ENCODE measurements at places on chromosomes 12 and 14.

- no peak for DNase-seq
Measured at GRCh38 chr12:127295630-127296029, 971.3 kb upstream of the TMEM132C start.

DNA sequence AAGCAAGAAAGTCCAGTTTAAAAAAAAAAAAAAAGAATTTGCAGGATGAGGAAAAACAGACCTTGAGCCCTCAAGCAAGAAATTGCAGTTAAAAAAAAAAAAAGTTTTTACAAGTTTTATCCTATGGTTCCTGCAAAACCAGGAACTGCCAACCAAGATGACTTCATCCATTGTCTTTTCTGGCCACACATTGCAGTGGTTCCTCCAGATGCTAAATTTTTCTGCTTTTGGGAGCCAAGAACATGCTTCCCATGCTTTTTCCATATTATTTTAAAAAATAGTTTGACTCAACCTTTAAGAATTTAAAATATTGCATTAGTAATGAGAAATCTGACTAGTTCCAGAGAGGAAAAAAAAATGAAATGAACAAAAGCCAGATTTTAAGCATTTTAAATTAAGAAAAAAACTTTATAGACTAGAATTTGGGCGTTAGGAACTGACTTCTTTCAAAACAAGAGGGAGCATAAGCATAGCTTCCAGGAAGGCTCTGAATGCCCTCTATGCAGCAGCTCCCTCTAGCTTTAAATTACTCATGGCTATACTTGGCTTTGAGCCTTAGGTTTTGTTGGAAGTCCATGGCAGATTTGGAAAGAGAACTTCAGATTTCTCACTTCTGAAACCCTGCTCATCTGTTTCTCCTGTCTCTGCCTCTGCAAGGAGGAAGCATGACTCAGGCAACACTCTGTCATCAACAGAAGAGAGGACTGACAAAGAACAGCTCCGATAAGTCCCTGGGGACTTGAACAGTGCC lies 124.5 kb downstream of the GPR65 start:
- no peak for DNase-seq

GRCh38 chr14:31927348-31927832 lies 149.7 kb upstream of the ARHGAP5 start:
- no peak for DNase-seq

DNA sequence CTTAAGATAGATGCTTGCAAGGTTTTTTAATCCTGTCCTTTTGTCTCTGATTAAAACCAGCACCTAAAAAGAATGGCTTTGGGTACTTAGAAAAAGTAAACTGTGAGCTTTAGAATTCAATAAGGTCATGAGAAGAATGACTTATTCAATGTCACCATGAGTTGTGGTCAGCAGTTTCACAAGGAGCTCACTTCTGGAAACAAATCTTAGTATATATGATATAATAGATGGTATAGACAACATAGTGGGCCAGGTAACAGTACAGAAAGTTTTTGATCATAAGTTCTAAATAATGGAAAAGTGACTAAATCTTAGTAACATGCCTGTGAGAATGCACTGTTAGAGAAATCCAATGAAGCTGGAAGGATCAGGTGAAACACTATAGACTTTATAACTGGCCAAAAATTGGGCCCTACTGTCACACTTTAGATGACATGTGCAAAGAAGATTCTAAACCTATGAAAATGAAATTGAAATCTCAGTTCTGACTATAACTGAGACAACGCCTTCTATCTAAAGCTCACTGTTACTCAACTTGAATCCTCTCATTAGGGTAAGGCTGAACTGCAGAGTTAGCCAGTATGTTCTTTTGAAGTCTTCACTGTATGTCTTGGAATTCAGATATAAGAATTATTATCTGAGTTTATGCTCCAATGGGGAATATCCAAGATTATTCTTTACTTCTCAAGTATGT lies 42.4 kb upstream of the RAD51AP1 start:
- DNase-seq, result no peak

DNA sequence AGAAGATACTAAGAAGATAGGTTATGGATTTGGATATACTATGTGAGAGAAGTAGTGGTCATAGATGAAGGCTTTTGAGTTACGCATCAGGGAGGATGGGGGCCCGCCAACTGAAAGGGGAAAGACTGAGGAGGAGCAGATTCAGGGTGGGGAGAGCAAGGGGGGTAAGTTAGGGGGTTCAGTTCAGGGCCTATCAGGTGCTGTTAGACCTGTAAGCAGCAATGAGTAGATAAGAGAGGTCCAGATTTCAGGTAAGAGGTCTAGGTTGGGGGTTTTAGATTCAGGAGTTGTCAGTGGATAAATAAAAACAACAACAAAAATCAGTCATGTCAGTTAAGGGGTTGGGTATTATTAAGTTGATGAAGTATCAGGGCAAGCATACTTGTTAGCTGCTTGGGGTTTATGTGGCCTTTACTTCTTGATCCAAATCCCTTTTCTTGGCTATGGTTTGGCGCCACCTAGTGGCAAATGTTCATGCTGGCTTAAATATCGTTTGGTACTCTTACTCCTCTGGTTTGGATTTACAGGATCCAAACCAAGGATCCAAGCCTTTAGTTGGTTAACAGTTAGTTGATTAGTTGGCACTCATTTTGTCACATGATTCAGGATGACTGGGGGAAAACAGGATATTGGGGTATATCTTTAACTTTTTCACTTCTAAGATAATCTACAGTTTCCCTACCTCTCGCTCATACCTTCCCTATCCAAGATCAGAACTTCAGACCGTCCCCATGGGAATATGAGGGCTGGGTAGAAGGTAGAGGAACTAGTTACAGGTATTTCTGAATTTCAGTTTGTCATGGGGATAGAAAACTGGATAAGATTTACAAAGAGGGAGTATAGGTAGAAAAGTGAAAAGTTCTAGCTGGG lies 65.1 kb downstream of the PCNX1 start:
- peak; percentile 85 for DNase-seq

- no peak for DNase-seq
Measured at GRCh38 chr12:30980955-30981662, 54.6 kb downstream of the TSPAN11 start.

DNA sequence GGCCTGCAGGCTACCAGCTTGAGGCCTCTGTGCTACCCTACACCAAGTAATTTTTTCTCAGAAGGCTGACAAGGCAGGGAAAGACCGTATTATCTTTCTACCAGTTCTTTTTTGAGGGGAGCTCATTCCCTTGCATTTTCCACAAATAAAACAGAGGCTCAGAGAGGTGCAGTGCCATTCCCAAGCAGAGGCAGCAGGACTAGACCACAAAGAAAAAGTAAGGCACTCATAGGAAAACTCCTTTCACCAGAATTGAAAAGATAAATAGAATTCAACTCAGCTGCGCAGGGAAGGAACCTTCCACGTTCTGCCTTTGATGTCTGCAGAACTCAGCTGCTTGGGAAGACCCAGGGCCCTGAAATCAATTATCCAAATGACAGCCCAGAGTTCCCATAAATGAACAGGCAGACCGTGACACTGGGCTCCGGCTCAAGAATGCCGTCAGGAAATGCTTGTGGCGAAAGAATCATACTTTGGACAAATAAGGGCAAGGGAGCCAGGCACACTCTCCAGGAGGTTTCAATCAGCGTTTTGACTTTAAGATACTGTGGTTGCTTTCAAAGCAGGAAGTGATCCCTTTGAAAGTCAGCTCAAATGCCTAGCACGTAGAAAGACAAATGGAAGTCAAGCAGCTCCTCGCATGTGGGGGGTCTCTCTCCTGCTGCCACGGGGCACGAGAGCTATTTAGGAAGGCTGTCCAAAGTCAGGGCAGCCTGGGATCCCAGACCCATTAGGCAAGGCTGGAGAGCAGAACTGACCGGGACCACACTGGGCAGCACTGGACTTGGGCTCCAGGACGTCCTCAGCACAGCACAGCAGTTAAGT lies 14.0 kb downstream of the KCTD10 start:
- DNase-seq, result peak; percentile 55

DNA sequence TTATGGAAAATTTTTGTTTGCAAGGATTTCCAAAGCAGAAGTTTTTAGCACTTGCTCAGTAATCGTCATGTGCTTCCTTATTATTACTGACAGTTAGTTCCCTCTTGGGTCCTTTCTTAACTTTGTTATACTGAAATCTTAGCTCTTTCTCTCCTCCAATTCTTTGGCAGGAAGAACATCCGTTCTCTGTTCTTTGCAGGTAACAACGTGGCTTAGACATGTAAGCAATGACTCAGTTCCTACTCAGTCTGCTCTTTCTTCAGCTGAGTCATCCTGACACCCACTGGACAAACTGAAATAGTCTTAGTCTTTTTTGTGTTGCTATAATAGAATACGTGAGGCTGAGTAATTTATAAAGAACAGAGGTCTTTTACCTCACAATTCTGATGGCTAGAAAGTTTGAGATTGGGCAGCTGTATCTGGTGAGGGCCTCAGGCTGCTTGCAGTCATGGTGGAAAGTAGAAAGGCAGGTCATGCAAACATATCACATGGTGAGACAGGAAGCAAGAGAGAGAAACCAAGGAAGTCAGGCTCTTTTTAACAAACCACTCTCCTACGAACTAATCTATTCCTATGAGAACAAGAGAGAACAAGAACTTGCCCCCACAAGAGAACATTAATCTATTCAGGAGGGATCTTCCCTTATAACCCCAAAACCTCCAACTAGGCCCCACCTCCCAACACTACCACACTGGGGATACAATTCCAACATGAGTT lies 49.2 kb downstream of the TESPA1 start:
- DNase-seq, result no peak

- peak; percentile 76 for DNase-seq
Measured at GRCh38 chr12:21940549-21941505, at the start of gene ABCC9. Gene ABCC9 (minus strand): TSS chr12:21941426. CDS start chr12:21936674, 4,752 bp downstream.

- DNase-seq, result no peak
Measured at GRCh38 chr12:96146747-96147146, 47.4 kb upstream of the ELK3 start.

DNA sequence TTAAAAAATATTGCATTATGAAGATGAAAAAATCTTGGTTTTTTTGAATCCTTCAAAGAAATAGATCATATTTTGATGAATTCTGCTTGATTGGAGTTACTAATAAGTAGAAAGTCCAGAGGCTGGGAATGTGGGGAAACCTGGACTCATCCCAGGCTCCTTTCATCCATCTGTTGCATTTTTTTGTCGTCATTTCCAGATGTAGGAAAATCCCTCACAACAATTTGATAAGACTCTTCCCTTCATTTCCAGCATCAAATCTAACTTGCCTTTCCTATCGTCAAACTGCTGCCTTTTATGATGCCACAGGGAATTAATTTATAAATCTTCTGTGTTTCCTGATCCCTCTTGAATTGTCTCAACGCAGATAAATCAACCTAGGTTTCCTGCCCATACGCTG lies 211.6 kb downstream of the FBXL14 start:
- no peak for DNase-seq

GRCh38 chr12:108235197-108235984 lies 103.7 kb downstream of the CMKLR1 start:
- no peak for DNase-seq

- DNase-seq, result no peak
Measured at GRCh38 chr14:105492031-105492970, 1.3 kb downstream of the TEDC1 start.

DNA sequence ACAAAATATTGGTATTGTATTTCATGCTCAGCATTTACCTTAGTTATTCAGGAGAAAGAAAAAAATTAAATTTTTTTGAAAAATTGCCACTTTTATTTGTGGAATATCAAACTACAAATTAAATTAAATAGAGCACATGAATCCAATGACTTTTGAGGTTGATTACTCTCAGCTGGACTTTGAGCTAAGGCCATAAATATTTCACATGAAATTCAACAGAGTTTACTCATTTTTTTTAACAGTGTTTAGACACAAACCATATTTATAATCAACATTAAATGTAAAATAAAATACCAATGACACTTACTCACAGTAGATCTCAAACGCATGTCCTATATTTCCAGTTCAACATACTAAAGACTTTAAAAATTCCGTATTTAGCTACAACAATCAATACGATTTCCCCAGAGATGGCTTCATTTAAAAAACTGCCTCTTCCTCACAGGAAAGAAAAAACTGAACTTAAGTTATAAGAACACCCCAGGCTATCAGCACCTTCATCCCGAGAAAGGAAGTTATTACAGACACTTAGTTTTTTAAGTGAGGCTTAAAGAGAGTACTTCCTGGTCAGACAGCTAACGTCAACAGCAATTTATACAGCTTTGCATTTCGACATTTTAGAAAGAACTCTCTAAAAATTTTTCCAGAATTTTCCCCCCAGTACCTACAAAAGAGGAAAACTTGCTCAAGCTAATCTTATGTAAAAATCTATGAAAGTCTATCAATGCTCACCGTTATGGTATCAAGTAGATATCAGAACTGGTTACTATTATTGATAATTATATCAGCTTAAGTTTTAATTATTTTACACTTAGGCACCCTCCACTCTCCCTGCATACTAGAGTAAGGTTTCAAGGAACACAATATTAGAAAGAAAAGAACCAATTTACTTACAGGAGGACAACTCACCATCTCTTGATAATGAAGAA lies 13.8 kb downstream of the TAOK3 start:
- no peak for DNase-seq

DNA sequence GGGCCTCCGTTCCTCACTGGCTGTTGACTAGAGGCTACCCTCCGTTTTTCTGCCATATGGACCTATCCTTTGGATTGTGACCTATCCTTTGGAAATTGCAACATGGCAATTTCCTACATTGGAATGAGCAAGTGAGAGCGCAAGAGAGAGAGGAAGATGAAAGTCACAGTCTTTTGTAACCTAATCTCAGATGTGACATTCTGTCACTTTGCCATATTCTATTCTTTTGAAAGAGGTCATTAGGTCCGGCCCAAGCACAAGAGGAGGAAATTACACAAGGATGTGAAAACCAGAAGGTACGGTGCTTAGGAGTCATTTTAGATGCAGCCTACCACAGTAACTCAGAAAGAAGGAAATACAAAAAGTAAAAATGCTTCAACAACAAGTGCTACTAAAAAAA lies 47.3 kb upstream of the SRP54 start:
- no peak for DNase-seq

GRCh38 chr12:81615026-81615588 lies 144.0 kb downstream of the PPFIA2 start:
- DNase-seq, result no peak
